CD4-positive, alpha-beta T cell treated with Interleukin-10 for 1 hour (primary cell): ENCODE measurements at places on chromosomes 3 and 15.

DNA sequence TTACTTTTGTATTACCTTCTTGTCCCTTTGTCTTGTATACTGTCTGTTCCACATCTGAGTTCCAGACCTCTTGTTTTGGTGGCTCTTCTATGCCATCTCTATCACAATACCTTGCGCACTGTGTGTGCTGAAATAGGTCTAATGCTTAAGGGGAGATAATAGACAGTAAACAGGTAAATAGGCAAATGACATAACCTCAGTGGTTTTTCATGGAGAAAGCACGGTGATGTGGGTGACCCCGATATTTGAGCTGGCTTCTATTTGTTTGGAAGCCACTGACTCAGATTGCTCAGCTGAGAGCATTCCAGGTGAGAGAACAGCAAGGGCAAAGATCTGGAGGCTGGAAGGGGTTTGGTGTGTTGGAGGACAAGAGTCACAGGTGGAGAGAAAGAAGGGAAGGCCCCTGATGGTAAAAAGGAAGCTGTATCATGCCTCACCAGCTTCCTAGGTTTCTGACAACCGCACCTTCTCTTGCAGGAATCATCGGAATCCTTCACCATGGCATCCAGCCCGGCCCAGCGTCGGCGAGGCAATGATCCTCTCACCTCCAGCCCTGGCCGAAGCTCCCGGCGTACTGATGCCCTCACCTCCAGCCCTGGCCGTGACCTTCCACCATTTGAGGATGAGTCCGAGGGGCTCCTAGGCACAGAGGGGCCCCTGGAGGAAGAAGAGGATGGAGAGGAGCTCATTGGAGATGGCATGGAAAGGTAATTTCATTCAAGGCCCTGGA lies 795 bp downstream of the MCM2 start:
- no peak for DNase-seq

GRCh38 chr3:41464401-41464800 lies 265.1 kb downstream of the CTNNB1 start:
- no peak for DNase-seq

DNA sequence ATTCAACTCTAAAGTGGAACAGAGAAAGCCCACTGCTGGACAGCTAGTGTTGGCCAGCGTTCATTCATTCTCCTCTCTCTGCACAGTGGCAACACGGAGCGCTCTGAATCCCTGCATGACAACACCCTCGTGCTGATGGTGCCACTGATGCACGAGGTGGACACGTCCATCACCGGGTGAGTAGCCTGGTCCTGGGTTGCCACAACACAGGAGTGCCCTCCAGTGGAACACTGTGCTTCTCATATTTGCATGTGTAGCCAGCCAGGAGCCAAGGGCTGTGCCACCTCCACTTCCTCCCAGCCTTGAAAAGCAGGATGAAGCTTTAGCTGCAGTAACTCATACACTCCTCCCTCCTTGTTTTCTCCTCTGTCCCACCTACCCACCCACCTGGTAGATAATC lies 120.0 kb upstream of the CTDSPL start:
- no peak for DNase-seq

- DNase-seq: no peak
These were observed 100.5 kb downstream of the XXYLT1 start for GRCh38 chr3:195170496-195170895.

GRCh38 chr15:94722024-94722636 lies 490.8 kb downstream of the MCTP2 start:
- no peak for DNase-seq

GRCh38 chr3:141690431-141691072 lies 47.5 kb upstream of the RNF7 start:
- no peak for DNase-seq

DNA sequence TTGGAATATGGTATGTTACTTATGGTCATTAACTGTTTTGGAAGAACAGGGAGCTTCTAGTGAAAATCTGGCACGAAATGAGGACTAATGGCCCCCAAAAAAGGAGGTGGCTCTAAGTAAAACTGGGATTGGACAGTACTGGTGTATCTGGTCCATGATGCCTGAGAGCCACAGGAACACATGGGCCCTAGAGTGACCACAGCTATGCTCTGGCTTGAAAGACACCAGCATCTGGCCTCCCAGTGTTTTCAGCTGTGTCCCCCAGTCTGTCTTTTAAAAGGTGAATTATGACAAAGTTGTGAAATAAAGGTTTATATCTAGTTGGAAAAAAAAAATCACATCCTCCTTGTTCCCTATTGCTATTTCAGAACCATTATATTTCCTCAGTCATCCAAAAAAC lies 64.5 kb downstream of the GSK3B start:
- no peak for DNase-seq

GRCh38 chr3:37766797-37767776 lies 94.6 kb upstream of the CTDSPL start:
- no peak for DNase-seq

DNA sequence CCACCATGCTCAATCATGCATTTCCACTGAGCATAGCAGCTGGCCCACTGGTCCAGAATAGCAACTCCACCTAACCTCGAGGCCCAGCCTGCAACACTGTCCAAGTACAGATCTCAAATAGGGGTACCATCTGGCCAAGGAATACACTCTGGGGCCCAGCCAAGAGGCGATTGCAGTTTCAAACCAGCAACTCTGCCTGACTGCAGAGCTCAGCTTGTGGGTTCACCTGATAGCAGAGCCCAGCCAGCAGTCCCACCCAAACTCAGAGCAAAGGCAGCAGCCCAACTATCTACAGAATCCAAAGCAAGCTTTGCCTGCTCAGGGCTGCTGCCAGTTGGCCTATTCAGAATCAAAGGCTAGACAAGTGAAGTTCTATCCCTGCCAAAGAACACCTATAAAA lies 30.5 kb downstream of the POLQ start:
- DNase-seq: no peak

GRCh38 chr3:27145719-27146118 lies 223.5 kb downstream of the NEK10 start:
- DNase-seq: no peak

DNA sequence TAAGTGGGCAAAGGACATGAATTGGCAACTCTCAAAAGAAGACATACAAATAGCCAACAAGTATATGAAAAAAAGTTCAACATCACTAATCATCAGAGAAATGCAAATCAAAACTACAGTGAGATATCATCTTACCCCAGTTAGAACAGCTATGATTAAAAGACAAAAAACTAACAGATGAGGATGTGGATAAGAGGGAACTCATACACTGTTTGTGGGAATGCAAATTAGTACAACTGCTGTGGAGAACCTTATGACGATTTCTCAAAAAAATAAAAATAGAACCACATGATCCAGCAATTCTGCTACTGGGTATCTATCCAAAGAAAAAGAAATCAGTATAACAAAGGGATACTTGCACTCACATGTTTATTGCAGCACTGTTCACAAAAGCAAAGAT lies 28.6 kb downstream of the NEK10 start:
- DNase-seq: no peak

DNA sequence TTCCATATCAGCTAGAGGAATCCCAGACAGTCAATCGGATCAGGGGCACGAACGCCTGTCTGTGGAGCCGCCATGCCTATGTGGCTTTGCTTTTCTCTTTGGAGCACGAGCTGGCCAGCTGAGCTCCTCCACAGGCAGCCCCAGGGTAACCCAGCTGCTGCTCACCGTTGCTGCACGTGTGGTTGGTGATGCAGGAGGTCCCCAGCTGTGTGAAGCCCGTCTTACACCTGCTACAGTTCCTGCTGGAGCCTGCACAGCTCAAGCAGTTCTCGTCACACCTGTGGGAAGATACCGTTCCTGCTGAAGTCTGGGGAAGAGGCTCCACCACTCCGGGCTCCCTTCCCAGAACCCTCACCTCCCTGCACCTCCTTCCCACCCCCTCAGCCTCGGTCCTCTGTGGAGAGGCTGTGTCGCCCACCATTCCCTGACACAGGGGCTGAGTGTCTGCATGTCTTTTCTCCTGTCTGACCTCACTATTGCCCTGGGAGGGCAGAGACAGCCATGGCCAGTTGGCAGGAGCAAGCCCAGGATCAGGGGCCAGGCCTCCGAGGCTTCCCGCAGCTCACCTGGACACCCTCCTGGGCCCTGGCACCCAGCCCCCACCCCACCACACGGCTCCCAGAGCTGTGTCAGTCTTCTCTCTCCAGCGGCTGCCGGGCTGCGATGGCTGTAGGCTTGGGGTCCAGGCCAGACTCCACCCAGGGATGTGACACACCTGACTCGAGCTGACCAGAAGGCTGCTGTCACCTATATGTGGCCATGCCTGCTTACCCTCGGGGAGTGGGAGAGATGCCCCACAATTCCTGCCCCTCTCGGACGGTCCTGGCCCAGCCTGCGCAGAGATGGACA lies 12.2 kb upstream of the SNRPA1 start:
- DNase-seq: no peak

GRCh38 chr15:88617790-88618189 lies 3.4 kb upstream of the AEN start:
- no peak for DNase-seq

- DNase-seq: no peak
These were observed 305.6 kb downstream of the LSAMP start for GRCh38 chr3:116139641-116140040.

DNA sequence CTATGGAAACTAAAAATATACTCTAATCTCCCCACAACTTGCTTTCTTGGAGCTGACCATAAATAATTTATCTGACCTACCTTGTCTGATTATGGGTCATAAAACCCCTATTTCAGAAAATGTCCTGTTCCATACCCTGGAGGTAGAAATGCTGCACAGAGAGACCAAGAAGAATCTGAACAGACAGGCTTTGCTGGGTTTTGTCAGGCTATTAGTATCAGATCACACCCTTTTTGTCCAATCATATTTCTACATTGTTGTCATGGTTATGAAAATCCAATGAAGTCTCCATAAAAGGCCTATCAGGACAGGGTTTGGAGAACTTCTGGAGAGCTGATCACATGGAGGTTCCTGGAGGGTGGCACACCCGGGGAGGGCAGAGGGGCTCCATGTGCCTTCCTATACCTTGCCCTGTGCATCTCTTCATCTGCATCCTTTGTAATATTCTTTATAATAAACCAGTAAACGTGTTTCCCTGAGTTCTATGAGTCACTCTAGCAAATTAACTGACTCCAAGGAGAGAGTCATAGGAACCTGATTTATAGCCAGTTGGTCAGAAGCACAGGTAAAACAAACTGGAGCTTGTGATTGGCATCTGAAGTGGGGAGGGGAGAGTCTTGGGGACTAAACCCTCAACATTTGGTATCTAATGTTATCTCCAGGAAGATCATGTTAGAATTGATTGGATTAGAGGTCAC lies 58.1 kb downstream of the NGLY1 start:
- no peak for DNase-seq

DNA sequence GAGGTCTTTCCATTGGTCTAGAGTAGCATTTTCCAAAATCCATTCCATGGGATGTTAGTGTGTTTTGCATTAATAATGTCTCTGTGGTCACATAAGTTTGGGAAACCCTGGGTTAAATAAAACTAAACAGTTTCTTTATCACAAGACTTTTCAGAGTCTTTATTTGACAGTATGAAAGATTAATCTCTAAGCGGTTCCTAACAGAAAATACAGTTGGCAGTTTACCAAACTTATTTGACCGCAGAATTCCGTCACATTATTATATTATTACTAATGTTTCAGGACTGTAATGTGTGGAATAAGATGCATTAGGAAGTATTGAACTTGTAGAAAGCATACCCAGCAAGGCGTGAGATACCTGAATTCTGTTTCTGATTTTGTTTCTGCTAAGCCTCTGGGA lies 71.5 kb upstream of the ADAMTSL3 start:
- no peak for DNase-seq

- no peak for DNase-seq
These were observed 8.7 kb upstream of the ATP13A4 start for GRCh38 chr3:193563426-193563825.

DNA sequence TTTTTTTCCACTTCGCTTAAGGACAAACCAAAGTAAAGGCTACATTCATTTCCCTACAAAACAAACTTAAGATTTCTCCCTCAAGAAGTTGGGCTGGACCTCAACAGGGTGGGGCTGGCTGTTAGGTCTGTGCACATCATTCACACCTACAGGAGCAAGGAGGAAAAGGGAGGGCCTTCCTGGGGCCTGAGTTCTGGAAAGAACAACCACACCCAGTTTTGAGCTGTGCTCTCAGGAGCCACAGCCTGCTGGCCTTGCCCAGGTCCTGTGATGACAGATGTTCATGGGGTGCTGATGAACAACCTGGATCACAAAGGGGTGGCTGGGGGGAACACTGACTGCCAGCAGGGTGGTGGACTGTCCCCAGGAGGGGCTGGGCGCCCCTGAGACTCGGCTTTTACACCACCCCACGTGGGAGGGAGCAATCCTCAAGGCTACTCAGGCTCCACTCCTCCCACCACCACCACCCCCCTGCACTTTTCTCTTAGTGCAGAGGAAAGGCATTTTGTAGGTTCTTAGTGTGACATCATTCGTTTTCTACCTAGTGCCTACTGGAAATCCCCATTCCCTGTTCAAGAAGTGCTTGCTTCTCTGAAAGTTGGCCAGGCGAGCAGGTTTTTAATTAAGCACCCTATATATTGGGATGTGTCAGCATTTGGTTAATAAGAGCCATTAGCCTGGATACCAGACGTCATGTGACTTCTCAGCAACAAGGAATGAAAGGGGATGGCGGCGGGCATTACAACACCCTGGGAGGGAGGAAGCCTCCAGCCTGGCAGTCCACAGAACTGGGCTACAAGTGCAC lies 35.7 kb downstream of the CCNB2 start:
- DNase-seq: no peak

GRCh38 chr15:57057134-57057930 lies 138.9 kb downstream of the TCF12 start:
- DNase-seq: no peak

GRCh38 chr3:171323938-171324536 lies 136.2 kb downstream of the TNIK start:
- DNase-seq: no peak

DNA sequence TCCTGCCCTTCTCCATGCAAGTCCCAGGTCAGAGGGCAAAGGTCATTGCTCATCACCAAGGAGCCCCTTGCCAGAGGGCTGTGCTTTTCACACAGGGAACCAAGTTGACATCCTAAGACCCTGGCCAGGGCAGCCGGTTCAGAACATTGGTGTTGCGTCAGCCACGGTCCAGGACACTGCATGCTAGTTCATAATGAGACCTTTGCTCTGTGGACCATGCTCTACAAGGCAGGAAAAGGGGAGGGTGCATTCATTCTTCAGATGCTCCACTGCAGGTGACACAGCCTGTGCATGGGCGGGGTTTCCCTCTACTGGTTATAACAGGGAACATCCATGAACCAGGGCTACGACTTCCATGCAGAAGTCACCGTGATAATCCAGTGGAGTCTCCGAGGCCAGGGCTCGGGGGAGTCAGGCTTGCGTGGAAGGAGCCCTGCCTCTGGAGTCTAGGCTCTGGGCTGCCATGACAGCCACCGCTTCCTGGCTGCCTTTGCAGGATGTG lies 81.6 kb downstream of the OCA2 start:
- DNase-seq: no peak
